ENCODE measurements at places on chromosomes 11 and 22.

- DNase-seq: no peak
These were observed 6.0 kb downstream of the IL18BP start for GRCh38 chr11:72004515-72005346.

DNA sequence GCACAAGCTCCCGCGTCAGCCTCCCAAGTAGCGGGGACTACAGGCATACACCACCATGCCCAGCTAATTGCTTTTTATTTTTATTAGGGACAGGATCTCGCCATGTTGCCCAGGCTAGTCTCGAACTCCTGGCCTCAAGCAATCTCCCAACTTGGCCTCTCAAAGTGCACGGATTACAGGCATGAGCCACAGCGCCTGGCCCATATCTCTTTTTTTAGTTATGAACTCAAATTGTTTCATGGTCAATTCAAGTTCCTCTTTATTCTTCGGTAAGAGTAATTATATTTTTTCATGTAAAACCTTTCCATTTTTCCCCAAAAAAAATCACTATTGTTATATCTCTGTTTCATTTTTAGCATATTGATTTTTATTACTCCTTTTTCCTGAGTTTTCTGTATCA is 25.5 kb downstream of the FCHSD2 start:
- no peak for DNase-seq

- DNase-seq: peak; percentile 16
These were observed 938.4 kb downstream of the BRD1 start for GRCh38 chr22:48889209-48889830.

DNA sequence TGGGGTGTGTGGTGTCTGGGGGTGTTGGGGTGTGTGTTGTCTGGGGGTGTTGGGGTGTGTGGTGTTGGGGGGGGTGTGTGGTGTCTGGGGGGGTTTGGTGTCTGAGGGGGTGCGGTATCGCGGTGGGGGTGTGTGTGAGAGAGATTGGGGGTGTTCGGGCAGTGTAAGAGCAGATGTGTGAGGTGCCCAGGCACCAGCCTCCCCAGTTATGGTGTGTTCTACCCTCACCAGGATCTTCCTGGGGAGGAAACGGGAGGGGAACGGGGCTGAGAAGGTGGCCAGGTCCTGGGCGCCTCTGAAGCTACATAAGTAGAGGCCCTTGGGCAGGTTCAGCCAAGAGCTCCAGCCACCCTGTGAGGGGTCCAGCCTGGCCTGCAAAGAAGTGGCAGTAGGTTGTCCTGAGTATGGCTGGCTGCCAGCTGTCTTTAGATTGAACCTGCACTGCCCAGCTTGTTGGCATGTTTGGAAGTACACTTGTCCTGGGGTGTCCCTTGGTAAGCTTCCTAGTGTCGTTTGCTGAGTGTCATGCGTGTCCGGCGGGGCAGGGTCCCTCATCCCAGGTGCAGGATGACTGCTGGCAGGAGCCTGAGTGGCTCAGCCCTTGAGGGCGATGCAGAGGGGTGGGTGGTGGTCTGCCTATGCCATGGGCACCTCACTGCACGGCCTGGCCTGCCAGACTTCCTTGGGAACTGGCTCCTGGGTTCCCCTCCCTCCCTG is 6.5 kb upstream of the TRMT2A start:
- no peak for DNase-seq

GRCh38 chr22:35524966-35525686 is 15.5 kb upstream of the RASD2 start:
- DNase-seq: no peak

GRCh38 chr11:117171404-117172061 is 7.0 kb upstream of the SIDT2 start:
- DNase-seq: no peak

GRCh38 chr11:131810541-131810940 is 440.1 kb downstream of the NTM start:
- DNase-seq: no peak

DNA sequence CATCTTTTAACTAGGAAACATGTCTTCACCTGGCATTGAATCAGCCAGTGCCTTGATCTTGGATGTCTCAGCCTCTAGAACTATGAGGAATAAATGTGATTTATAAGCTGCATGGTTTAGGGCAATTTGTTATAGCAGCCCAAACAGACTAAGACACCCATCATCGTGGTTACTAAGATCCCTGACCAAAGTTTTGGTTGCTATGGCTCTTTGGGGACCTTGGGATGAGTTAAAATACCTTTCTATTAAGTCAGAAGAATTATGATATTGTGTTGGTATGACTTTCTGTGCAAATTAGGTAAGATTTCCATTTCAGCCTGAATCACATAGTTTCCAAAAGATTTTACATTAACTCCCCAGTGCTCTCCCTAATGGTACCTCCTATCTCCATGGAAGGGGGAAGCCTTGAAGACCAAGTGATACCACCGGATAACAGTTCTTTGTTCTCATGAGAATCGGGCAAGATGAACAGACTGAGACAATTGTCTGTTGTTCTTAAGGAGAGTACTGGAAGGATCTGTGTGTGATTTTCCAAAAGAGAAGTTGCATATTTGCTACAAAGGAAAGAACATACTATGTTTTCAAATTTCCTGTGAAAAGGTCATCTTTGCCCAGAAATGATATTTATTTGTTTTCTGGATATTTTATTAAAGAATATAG is 60.4 kb upstream of the UBASH3B start:
- no peak for DNase-seq

GRCh38 chr11:109865548-109866186 is 227.5 kb upstream of the ZC3H12C start:
- DNase-seq: no peak

DNA sequence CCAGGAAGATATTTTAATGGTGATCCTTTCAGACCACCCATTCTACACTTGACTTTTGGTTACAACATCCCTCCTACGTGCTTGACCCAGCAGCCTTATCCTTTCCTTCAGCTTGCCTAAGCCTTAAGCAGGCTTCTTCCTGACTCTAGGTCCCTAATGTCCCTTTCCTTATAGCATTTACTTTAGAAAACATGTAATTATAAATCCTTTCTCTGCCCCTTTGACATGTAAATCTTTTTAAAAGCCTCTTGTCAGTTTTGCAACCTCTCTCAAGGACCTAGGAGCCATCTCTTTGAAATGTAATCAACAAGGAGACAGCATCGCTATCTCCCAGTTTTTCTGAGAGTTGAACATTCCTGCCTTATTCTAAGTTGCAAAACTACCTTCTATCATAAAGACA is 1255.2 kb downstream of the LRRC4C start:
- no peak for DNase-seq

GRCh38 chr11:33899400-33900037 is 7.6 kb upstream of the LMO2 start:
- DNase-seq: peak; percentile 89

DNA sequence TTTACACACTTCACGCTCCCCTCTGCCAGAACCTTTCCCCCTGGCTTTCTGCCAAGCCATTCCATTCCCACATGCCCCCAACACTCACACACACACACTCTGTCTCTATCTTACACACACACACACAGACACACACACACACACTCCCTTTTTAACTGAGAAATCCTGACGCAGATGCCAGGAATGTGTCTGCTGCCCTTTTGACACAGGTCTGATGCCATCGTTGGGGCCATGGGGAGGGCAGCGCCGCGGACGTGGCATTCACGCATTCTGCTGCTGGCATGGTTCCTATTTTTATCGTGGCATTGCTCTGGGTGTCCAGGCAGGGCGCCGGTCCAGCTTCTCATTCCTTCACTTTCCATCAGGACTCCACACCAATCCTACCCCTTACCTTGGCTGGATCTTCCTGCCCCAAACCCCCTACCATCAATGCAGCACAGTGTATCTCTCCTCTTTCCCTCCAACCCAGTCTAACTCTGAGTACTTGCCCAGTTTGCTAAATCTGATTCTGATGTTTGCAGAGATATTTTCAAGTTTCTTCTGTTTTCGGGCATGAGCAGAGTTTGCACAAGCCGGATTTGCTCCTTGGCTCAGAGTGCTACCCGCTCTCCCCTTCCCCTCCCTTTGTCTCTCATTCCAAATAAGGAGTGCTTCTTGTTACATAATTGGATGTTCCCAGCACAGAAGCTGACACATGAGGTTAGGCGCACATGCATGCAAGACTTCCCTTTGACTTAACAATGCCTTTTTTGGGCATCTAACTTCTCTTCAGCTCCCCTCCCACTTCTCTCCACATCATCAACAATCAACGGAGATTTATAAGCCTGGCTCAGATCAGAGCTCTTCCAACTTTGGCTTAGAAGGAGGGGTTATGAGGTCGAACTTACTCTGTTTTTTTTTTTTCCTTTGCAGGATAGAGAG is 18.8 kb downstream of the SNX19 start:
- DNase-seq: peak; percentile 96

- DNase-seq: no peak
These were observed 6.6 kb upstream of the MARK2 start for GRCh38 chr11:63832336-63832735.

DNA sequence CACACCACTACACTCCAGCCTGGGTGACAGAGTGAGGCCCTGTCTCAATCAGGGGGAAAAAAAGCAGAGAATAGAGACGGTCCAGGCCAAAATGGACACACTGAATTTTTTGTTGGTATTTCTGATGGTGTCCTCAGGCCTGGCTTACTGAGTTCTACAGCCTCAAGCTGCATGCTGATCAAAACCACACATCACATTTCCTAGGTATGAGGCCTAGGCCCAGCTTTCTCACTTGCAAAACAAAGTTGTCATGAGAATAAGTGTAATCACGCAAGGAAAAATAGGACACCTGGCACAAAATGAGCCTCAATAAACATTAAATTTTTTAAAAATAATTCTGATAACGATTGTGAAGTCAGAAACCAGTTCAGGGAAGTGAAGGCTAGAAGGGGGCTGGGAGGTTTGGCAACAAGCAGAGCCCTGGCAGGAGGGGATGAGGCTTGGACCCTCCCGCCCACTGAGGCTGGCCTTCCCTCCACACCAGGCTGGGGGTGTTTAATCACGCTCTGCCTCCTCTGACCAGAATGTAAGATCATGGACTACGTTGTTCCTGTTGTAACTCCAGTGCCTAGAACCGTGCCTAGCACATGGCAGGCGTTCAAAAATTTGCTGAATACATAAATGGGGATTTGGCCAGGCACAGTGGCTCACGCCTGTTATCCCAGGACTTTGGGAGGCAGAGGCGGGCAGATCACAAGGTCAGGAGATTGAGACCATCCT is 18.1 kb downstream of the PACSIN2 start:
- DNase-seq: peak; percentile 63

DNA sequence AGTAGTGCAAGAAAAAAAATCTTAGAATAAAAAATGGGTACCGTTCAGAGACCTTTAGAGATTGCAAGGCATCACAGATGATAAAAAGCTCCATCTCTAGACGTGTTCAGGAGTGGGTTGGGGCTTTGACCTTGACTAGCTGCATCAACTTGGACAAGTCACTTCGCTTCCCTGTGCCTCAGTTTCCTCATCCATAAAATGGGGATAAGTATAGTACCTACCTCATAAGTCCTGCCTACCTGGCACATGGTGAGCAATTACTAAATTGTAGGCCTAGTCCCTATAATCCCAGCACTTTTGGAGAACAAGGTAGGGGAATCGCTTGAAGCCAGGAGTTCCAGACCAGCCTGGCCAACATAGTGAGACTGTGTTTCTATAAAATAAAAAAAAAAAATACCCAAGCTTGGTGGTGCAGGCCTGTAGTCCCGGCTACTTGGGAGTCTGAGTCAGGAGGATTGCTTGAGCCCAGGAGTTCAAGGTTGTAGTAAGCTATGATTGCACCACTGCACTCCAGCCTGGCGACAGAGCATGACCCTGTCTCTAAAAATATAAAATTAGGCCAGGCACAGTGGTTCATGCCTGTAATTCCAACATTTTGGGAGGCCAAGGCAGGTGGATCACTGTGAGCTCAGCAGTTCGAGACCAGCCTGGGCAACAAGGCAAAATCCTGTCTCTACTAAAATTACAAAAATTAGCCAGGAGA is 6.0 kb upstream of the F2 start:
- DNase-seq: no peak

GRCh38 chr11:72483412-72484186 is 49.3 kb upstream of the CLPB start:
- peak; percentile 46 for DNase-seq
